ENCODE measurements at places on chromosomes 1 and 21. TPM values are rescaled to one million over a fixed set of nuclear protein-coding genes. Genes with fewer than 3 reads are reported as not detected.

GRCh38 chr1:232597721-232598120 is 32.2 kb downstream of the SIPA1L2 start:
- no peak for DNase-seq

Gene ST6GALNAC5
- 35.9 TPM for total RNA-seq

- DNase-seq: no peak
These were observed 188.9 kb upstream of the EDN2 start for GRCh38 chr1:41673378-41673777.

- no peak for DNase-seq
These were observed 4.4 kb downstream of the MIER1 start for GRCh38 chr1:66929146-66929688.

GRCh38 chr1:215704089-215704860 is 137.2 kb downstream of the KCTD3 start:
- no peak for DNase-seq
